Activated T-cell treated with anti-CD3 and anti-CD28 coated beads, Interleukin-2, amount 50 U/mL, for 1 hour (primary cell): ENCODE measurements at places on chromosomes 4 and X.
A peak's percentile ranks its signal among the peaks of the same experiment; 100 is the strongest.

DNA sequence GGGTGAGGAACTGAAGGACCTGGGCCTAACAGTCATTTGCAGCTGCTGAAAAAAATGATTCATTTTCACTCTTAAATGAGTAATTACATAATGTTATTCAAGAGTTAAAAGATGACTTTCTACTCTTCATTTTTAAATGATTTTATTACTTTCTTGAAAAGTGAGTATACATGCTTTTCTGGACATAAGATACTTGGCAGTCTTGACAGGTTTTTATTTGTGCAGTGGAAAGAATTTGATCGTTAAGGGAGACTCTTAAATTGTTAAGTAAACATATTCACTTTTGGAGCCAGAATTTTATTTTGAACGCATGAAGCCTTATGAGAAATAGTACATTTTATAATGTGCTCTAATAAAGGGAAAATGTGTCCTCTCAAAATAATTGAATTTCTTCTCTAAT is 245.7 kb downstream of the TENM3 start:
- DNase-seq: no peak

GRCh38 chr4:103207673-103208072 is 9.5 kb upstream of the CENPE start:
- no peak for DNase-seq

- DNase-seq: no peak
Observed at GRCh38 chr4:137343221-137343620, 189.1 kb downstream of the PCDH18 start.

GRCh38 chr4:86973668-86974067 is 38.9 kb downstream of the AFF1 start:
- no peak for DNase-seq

DNA sequence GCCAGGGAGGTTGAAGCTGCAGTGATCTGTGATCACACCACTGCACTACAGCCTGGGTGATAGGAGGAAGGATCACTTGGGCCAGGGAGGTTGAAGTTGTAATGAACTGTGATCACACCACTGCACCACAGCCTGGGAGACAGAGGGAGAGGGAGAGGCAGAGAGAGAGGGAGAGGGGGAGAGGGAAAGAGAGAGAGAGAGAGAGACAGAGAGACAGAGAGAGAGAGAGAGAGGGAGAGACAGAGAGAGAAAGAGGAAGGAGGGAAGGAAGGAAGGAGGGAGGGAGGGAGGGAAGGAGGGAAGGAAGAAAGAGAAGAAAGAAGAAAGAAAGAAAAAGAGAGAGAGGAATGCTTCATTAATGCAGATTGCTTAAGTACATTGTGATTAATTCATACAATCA is 15.2 kb upstream of the MAP9 start:
- DNase-seq: no peak

DNA sequence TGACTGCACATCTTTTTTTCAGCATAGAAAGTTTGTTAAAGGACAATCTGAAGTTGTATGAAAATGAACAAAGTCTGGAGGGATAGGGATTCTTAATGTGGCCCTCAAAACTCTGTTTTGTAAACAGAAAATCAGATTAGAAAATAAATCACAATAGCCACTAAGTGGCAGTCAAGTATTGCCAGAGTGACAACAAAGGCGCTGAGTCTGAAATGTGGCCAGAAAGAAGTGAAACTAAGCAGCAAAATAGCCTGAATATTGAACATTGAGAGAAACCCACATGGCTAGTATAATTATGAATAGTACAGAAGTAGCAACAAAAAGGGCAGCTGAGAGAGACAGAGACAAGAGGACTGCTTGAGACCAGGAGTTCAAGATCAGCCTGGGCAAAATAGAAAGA is 81.1 kb upstream of the CT45A1 start:
- DNase-seq: no peak

GRCh38 chr4:7266525-7267292 is 74.4 kb downstream of the SORCS2 start:
- no peak for DNase-seq

GRCh38 chrX:72276478-72276953 is 532 bp downstream of the RPS4X start:
- no peak for DNase-seq

DNA sequence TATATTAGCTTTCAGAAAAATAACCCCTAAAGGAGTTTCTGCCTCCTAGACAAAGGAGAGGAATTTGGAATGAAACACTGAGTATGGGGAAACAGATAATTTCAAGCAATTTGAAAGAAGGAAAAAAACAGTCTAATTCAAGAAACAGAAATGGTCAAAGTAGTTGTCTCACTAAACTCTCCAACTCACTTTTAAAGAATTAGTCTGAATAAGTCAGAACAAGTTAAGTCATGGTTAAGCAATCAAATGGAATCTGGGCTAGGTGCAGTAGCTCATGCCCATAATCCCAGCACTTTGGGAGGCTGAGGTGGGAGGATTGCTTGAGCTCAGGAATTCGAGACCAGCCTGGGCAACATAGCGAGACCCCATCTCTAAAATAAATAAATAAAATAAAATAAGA is 95.7 kb upstream of the GRIA3 start:
- DNase-seq: no peak

- no peak for DNase-seq
Observed at GRCh38 chr4:82957045-82957444, 53.6 kb downstream of the LIN54 start.

GRCh38 chrX:1507511-1508463 is 29.2 kb downstream of the P2RY8 start:
- DNase-seq: peak; percentile 46

- DNase-seq: no peak
Observed at GRCh38 chrX:19179389-19179788, 57.1 kb upstream of the ADGRG2 start.

DNA sequence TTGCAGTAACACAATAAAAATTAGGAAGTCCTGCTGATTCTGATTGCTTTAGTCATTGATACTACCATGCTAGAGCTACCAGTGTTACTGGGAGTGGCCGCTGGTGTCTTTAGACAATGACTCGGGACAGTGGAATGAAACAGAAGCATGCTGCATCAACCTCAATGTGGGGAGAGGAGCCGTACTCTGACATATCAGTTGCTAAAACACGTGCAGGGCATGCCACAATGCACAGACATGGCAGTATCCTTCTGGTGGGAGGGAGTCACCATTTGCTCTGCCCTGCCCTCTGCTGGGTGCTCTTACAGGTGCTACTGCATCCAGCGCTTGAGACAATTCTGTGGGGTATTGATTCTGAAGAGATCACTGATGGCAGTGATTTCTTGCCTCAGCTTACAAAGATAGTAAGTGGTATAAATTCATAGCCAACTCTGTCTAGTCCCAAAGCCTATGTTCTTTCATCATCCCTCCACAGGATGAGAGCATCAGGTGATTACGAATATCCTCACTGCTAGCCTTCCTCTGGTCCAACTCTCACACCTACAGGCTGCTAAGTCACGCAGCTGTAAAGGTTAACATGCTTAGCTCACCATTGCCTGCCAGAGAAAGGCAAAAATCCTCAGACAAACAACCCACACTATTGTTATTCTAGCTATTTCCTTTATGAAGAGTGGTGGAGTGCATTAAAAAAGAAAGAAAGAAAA is 43.7 kb downstream of the NSG1 start:
- DNase-seq: peak; percentile 42

- DNase-seq: no peak
Observed at GRCh38 chr4:185040523-185040922, 22.2 kb downstream of the HELT start.

DNA sequence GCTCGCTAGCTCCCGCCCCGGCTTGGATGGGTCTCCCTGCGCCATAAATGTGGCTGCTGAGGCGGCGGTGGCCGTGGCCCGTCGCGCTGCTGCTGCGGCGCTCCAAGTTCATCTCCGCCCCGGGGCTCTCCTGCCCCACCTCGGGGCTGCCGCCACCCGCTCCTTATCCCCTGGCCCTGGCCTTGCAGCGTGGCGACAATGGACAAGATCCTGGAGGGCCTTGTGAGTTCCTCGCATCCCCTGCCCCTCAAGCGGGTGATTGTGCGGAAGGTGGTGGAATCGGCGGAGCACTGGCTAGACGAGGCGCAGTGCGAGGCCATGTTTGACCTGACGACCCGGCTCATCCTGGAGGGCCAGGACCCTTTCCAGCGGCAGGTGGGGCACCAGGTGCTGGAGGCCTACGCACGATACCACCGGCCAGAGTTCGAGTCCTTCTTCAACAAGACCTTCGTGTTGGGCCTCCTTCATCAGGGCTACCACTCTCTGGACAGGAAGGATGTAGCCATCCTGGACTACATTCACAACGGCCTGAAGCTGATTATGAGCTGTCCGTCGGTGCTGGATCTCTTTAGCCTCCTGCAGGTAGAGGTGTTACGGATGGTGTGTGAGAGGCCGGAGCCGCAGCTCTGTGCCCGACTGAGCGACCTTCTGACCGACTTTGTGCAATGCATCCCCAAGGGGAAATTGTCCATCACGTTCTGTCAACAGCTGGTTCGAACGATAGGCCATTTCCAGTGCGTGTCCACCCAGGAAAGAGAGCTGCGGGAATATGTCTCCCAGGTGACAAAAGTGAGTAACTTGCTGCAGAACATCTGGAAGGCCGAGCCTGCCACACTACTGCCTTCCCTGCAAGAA is 763 bp downstream of the USP38 start:
- DNase-seq: no peak

DNA sequence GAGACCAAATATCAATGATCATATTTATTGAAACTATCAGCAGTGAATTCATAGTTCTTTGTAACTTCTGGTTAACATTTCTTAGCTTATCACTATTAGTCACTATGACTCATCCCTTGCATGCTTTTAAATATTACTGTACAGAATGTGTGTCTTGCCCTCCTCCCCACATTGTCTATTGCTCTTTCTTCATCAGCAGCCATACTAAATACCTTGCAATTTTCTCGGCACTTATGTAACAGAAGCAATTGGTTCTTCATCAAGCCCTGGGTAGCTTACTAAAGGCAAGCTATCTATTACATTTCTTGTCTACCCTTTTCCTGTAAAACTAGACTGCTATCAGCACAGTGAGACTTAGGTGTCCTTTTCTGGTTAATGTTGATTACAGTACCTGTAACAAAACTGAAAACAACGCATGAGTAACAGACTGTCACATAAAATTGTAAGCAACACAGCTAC is 8.2 kb downstream of the KLHL4 start:
- no peak for DNase-seq

DNA sequence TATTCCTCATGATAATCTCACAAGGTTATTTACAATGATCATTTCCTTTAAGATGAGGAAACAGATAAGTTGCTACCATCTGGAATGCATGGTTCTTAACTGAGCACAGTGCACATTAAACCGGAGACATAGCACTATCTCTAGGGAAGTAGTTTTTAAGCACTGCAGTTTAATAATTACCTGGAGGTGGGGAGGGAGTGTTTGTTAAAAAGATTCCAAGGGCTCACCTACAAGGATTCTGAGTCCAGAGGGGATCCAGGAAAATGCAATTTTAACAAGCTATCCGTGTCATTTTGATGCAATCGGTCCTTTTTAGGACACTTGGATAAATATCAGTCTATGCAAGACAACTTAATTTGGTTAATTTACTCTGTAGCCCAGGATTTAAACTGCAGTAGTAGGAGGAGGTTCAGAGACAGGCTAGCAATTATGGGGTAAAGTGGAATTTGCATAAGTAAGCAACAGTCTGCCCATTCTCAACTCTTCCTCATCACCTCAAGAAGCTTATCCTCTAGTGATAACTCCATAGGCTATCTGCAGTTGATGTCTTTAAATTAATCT is 2.8 kb upstream of the PDLIM5 start:
- DNase-seq: no peak

DNA sequence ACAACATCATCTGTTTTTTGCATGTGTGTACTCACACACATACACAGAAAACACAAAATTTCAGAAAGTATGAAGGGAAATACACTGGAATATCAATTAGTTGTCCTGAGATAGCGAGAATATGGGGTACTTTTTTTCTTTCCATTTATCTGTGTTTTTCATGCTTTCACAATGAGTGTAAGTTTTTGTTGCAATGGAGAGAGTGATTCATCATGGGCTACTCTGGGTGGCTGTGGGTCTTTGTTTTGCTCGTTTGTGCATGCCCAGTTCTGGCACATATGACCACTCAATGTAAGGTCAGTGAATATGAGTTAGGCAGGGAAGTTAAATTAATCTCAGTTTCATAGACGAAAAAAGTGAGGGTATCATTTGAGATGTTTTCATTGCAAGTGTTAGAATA is 26.9 kb downstream of the XK start:
- DNase-seq: no peak

DNA sequence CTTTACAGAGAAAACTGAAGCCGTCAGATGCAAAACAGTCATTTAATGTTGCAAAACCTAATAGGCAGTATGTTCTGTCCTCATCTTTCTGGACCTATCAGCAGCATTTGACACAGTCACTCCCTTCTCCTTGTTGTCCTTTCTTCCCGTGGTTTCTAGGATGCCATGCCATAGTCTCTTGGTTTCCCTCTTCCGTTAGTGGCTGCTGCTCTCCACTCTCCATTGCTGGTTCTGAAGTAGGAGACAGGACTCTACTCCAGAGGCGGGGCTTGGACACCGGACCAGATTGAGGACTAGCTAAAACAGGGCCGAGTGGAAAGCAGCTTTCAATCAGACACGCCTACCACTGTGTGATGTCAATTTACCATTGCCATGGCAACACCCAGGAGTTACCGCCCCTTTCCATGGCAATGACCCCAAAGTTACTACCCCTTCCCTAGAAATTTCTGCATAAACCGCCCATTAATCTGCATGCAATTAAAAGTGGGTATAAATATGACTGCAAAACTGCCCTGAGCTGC is 88.8 kb upstream of the CCDC160 start:
- no peak for DNase-seq

- no peak for DNase-seq
Observed at GRCh38 chr4:127141856-127142255, 490.9 kb upstream of the INTU start.

GRCh38 chr4:99029018-99029735 is 33.7 kb downstream of the METAP1 start:
- DNase-seq: no peak

DNA sequence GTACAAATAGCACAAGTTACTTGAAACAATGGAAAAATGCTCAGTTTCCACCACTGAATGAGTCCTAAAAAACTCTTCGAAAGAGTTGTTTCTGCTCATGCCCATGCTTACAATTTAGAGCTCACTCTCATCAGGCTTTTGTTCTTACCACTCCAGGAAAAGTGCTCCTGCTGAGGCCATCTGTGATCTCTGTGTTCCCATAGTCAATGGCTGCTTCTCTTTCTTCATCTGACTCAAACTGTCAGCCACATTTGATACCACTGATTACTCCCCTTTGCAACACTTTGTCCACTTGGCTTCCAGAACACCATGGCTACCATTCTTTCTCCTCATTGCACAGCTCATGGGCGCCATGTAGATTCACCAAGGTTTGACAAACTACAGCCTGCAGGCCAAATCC is 80.0 kb upstream of the SLC34A2 start:
- DNase-seq: no peak
